ENCODE measurements at places on chromosomes 1 and 21. TPM values are rescaled to one million over a fixed set of nuclear protein-coding genes. Genes with fewer than 3 reads are reported as not detected.

The MSH4 gene
- polyA plus RNA-seq, result 0.65 TPM

The C4BPB gene
- 0.13 TPM for polyA plus RNA-seq

The SLC22A15 gene
- 28.5 TPM for polyA plus RNA-seq

The ACTL8 gene
- polyA plus RNA-seq, result not detected

The RPAP2 gene
- 13.6 TPM for polyA plus RNA-seq

The SPRR2F gene
- 1.3 TPM for polyA plus RNA-seq

The PARK7 gene
- 428 TPM for polyA plus RNA-seq

The PEX11B gene
- polyA plus RNA-seq, result 52.0 TPM

The KIF17 gene
- 12.6 TPM for polyA plus RNA-seq

The LMX1A gene
- polyA plus RNA-seq, result 0.99 TPM

The HUNK gene
- polyA plus RNA-seq, result 7.8 TPM

The CDA gene
- 0.99 TPM for polyA plus RNA-seq

The C1orf52 gene
- 73.4 TPM for polyA plus RNA-seq

The BEND5 gene
- polyA plus RNA-seq, result 27.7 TPM

The AMY1B gene
- 0.18 TPM for polyA plus RNA-seq

The RSBN1 gene
- 17.4 TPM for polyA plus RNA-seq

The MAEL gene
- polyA plus RNA-seq, result 2.9 TPM

The SELL gene
- 3.7 TPM for polyA plus RNA-seq

The FCER1A gene
- polyA plus RNA-seq, result 0.33 TPM

The KHDRBS1 gene
- 188 TPM for polyA plus RNA-seq

The OR6N1 gene
- not detected for polyA plus RNA-seq

The CD84 gene
- polyA plus RNA-seq, result 3.3 TPM

The HSPA6 gene
- 0.93 TPM for polyA plus RNA-seq

The TNFRSF8 gene
- 0.12 TPM for polyA plus RNA-seq

The SLC35F3 gene
- 11.9 TPM for polyA plus RNA-seq

The YARS1 gene
- polyA plus RNA-seq, result 105 TPM

The RIPPLY3 gene
- 0.44 TPM for polyA plus RNA-seq

The OR2L3 gene
- polyA plus RNA-seq, result 0.42 TPM

The ITGB3BP gene
- 29.1 TPM for polyA plus RNA-seq

The LRRC71 gene
- polyA plus RNA-seq, result 8.0 TPM

The SPOCD1 gene
- polyA plus RNA-seq, result 0.15 TPM

The S100A14 gene
- 0.39 TPM for polyA plus RNA-seq

The SYTL1 gene
- polyA plus RNA-seq, result 1.3 TPM

The RAP1GAP gene
- 96.3 TPM for polyA plus RNA-seq

The ERVH48-1 gene
- 0.43 TPM for polyA plus RNA-seq

The FMO3 gene
- polyA plus RNA-seq, result 2.3 TPM

The STPG1 gene
- polyA plus RNA-seq, result 11.0 TPM

The DNM3 gene
- 58.5 TPM for polyA plus RNA-seq

The KLHDC7A gene
- polyA plus RNA-seq, result 0.30 TPM

The OR6Y1 gene
- not detected for polyA plus RNA-seq

The ZBTB40 gene
- 17.4 TPM for polyA plus RNA-seq

The CELA2A gene
- polyA plus RNA-seq, result 0.72 TPM

The MCM3AP gene
- 80.8 TPM for polyA plus RNA-seq

The FCRL3 gene
- not detected for polyA plus RNA-seq

The NDC1 gene
- 17.6 TPM for polyA plus RNA-seq

The KANK4 gene
- 16.2 TPM for polyA plus RNA-seq

The VWA1 gene
- polyA plus RNA-seq, result 67.0 TPM

The URB1 gene
- 16.6 TPM for polyA plus RNA-seq

Data from spinal cord (tissue), 10 donors.